Aorta (tissue), 5 donors: ENCODE measurements at places on chromosomes 11 and 22. TPM values are rescaled to one million over a fixed set of nuclear protein-coding genes. Genes with fewer than 3 reads are reported as not detected.

DNA sequence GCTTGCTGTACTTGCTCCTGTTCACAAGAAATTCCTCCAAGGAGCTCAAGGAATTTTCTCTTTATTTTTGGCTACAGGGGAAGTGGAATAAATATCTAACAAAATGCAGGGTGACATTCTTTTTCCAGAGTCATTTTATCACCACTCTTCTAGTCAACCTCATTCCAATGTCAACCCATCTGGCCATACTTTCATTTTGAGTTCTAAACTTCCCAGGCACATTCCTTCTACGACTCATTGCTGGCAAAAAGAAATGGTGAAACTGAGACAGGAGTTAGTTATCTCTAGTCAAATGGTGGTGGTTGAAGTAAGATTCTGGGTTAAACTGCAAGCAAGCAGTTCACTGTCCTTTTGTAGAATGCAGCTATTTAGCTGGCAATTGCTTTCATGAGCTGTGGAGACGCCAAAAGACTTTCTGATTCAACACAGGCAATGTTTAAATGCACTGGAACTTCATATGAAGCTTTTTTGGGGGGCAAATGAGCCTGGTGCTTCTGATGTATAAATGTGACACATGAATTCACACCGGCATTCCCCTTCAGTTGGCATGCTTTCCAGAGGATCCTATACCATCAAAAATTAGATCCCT lies 304.6 kb downstream of the CADM1 start:
- H3K4me3 ChIP-seq: no peak overlapping the region
- no peaks in the 10 kb centered on the region for H3K36me3 ChIP-seq
- H3K4me1 ChIP-seq: peaks cover 5% of the 10 kb centered on the region
- H3K27me3 ChIP-seq: no peaks in the 10 kb centered on the region
- no peak for DNase-seq
- no peak overlapping the region for H3K27ac ChIP-seq

DNA sequence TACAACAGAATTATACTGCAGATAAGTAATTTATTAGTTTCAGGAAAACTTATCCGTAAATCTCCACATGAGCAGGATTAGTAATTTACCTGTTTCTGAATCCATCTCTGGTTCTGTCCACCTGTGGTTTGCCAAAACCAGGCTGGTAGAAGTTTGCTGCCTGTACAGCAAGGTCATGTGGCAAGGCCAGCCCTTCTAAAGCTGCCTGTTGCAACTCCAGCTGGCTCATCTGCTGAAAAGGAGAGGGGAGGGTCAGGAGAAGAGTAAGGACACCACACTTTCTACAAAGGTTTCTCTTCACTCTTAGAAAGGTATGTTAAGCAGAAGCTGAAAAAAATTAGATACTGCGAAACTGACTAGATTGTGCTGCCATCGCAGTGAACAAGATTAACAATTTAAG lies 42.3 kb downstream of the EIF4ENIF1 start:
- H3K4me3 ChIP-seq: no peak overlapping the region
- no peak overlapping the region for H3K27ac ChIP-seq
- no peaks in the 10 kb centered on the region for H3K4me1 ChIP-seq
- DNase-seq: no peak

GRCh38 chr11:28483072-28483867 lies 375.1 kb downstream of the METTL15 start:
- H3K27ac ChIP-seq: no peak overlapping the region
- no peaks in the 10 kb centered on the region for H3K27me3 ChIP-seq
- H3K4me3 ChIP-seq: no peak overlapping the region
- DNase-seq: no peak
- H3K36me3 ChIP-seq: no peaks in the 10 kb centered on the region

DNA sequence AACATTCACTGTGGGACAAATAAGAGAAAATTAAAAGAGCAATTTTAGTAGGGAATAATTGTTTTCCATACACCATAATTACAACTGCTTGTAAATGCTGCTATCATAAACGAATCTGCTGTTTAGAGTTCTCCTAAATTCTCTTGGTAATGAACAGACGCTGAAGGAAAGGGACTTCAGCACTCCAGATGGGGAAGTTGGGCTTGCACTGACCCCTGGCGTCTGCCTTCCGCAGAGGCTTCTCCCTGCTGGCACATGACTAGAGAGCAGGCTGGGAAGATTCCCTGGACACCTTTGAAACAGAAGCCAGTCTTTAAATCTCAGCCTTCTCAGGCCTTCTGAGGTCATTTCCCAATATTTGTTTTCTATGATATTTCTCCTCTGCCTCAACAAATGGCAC lies 84.1 kb downstream of the NXPE2 start:
- H3K4me1 ChIP-seq: no peaks in the 10 kb centered on the region
- no peaks in the 10 kb centered on the region for H3K36me3 ChIP-seq
- no peak overlapping the region for H3K27ac ChIP-seq
- peak; percentile 86 for DNase-seq
- no peaks in the 10 kb centered on the region for H3K27me3 ChIP-seq
- no peak overlapping the region for H3K4me3 ChIP-seq

The CACNA1I gene
- not detected for polyA plus RNA-seq
